ENCODE measurements at places on chromosomes 3 and 15.

GRCh38 chr3:24802614-24803013, 308.0 kb upstream of the THRB start:
- no peak for DNase-seq

DNA sequence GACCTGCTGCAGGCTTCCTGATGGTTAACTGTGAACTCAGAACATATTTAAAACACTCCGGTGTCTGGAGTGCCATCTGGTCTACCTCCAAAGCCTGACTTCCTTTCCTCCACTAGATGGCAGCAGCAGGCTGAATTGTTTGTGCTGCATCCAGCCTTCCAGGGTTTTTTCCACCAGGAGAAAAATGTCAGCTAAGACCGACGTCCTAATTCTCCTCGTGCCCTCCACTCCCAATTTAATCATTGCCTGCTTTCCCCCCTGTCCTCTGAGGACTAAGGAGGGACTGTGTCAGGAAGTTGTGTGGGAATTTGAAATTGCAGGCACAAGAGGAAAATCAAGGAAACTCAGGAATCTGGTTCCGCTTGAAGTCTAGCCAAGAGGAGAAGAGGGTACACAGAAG, 165.2 kb upstream of the UMPS start:
- peak; percentile 62 for DNase-seq

DNA sequence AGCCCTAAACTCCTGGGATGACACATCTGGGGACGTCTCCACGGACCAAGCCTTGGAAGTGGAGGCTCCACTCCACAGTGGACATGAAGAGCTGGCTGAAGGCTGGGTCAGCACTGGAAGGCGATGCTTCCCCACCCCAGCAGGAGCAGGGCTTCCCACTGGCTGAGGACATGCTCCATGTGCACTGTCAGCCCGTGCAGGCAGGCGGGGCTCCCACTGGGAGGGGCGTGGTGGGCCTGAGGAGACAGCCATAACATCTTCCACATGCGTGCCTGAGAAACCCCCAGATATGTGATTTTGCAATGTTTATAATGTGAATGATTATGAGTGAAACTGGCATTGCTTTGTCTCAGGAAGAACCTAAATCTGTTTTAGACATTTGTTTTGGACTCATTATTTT, 231.3 kb downstream of the KLF13 start:
- DNase-seq: no peak

- DNase-seq: no peak
Observed at GRCh38 chr3:167723025-167723512, 11.6 kb downstream of the PDCD10 start.

- DNase-seq: peak; percentile 11
Observed at GRCh38 chr15:65286069-65286703, 497 bp downstream of the PARP16 start.

- DNase-seq: no peak
Observed at GRCh38 chr15:56929933-56930332, 11.5 kb downstream of the TCF12 start.

DNA sequence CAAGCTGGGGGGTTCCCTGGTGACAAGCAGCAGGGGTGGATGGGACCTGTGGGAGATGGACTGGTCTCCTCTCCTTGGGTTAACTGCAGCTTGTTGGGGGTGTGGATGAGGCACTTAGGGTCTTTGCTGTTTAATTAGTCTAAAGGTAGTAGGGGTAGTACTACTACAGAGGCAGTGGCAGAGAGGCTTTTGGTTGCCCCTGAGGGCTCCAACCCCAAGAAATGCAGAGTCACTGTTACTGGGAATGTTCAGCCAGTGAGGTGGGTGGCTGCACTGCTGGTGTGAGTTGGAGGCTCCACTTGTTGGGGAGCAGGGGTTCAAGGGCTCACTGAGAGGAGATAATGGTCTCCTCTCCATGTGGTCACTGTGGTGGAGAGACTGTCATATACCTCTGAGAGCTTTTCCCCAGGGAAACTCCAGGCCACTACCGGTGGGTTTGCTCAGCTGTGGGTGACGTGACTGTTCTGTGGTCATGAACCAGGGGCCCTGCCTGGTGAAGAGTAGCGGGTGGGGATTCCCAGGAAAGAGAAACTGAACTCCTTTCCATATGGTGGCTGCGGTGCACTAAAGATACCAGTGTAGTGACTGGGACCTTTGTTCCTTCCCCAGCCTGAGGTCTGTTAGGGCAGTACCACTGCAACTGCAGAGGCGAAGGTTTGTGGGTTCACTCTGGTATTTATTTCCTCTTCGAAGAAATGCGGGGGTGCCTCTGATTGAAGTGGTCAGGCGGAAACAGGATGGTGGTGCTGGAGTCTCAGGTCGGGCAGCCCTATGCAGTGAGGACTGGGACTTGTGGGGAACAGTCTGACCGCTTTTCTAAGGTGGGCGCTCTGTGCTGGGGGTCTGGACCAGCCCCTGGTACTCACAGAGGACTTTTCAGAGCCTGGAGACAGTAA, 68.9 kb upstream of the TNFSF10 start:
- peak; percentile 90 for DNase-seq

GRCh38 chr15:86629409-86630356, 550.0 kb downstream of the AGBL1 start:
- no peak for DNase-seq

GRCh38 chr3:11379824-11380701, 107.9 kb downstream of the ATG7 start:
- DNase-seq: no peak

DNA sequence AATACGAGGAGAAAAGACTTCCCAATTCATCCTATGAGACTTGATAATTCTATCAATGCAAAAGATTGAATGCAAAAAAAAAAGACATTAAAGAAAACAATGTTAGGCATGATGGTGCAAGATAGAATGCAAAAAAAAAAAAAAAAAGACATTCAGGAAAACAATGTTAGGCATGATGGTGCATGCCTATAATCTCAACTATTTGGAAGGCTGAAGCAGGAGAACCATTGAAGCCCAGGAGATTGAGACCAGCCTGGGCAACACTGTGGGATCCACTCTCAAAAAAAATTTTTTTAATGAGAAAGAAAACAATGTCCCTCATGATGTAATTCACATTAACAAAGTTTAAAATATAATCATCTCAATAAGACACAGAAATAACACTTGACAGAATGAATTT, 75.9 kb downstream of the MYO9A start:
- DNase-seq: no peak

GRCh38 chr15:74824976-74825375, 1.5 kb upstream of the CPLX3 start:
- DNase-seq: no peak

- no peak for DNase-seq
Observed at GRCh38 chr3:55742022-55742831, 255.1 kb upstream of the WNT5A start.

- DNase-seq: no peak
Observed at GRCh38 chr15:101064795-101065569, 145.8 kb downstream of the LRRK1 start.

DNA sequence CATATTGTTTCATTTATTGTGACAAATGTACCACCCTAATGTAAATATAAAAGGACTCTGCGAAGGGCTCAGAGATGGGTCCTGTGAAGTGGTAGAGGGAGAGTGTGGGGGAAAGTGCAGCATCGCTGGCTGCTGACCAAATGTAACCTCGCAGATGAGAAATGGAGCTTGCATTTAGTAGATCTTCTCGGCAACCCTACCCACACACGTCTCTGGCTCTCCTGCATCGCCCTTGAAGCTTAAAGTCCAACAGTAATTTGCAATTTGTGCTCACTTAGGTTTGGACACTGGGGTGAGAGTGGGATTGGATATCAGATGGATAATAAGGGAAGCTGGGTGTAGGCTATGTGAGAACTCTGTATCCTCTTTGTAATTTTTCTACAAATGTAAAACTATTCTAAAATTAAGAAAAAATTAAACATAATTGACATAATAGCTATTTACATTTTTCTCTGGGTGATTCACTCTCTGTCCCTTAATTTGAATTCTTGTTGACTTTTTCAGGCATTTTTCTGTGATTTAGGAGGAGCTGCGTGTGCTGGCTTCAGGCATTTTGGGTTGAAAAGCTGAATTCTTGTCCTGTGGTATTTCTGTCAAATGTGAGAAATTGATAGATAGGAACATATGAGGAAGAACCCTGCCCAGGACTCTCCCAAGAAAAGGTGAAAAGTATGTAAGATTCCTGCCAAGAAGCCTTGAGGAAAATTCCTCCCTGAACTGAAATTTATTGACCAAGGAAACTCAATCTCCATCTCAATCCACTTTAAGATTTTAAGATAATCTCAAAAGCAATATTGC, 524.7 kb upstream of the MCTP2 start:
- DNase-seq: no peak

- DNase-seq: no peak
Observed at GRCh38 chr3:173396191-173397041, 1.1 kb upstream of the NLGN1 start.

- DNase-seq: no peak
Observed at GRCh38 chr3:192869131-192870031, 48.3 kb downstream of the MB21D2 start.

- no peak for DNase-seq
Observed at GRCh38 chr3:23637339-23637738, 168.4 kb upstream of the UBE2E1 start.

DNA sequence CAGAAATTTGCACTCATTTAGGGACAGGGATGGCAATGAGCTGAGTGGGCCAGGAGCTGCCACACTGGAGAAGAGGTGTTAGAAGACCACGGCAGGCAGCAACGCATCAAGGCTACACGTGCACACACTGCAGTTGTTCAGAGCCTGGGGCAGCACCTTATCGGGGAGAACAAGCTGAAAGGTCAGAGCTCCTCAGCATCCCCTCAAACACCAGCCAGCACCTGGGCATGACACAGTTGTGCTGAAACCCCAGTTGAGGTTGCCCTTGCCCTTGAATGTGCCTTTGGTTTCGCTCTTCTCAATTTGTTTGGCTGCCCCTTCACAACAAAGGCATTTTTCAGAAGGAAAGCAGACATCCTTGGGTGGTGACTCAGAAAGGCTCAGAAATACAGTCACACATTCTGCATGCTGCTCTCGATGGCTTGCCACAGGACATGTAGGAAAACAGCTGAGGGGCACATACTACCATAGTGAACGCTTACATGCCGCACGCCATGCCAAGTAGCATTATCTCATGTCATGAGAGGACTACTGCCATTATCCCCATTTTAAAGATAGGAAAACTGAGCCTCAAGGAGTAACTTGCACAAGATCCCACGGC, 57.6 kb downstream of the ST8SIA2 start:
- no peak for DNase-seq

DNA sequence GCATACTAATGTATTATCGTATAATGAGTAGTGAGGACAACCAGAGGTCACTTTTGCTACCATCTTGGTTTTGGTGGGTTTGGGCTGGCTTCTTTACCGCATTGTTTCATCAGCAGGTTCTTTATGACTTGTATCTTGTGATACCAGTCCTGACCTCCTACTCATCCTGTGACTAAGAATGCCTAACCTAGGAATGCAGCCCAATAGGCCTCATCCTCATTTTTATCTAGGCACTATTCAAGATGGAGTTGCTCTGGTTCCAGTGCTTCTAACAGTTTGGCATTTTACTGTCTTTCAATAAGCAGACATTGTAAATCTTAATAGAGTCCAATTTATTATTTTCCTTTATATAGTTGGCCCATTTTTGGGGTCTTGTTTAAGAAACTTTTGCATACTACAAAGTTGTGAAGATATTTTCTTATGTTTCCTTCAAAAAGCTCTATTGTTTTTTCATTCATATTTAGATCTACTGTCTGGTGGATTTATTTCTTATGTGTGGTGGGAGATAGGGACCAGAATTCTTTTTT, 60.8 kb upstream of the RNU6-1 start:
- DNase-seq: no peak

GRCh38 chr15:77022646-77023575, 28.0 kb downstream of the PSTPIP1 start:
- DNase-seq: no peak

GRCh38 chr3:171565481-171566058, 105.4 kb upstream of the TNIK start:
- DNase-seq: no peak

- DNase-seq: no peak
Observed at GRCh38 chr3:172640751-172641150, 70.1 kb downstream of the NCEH1 start.

DNA sequence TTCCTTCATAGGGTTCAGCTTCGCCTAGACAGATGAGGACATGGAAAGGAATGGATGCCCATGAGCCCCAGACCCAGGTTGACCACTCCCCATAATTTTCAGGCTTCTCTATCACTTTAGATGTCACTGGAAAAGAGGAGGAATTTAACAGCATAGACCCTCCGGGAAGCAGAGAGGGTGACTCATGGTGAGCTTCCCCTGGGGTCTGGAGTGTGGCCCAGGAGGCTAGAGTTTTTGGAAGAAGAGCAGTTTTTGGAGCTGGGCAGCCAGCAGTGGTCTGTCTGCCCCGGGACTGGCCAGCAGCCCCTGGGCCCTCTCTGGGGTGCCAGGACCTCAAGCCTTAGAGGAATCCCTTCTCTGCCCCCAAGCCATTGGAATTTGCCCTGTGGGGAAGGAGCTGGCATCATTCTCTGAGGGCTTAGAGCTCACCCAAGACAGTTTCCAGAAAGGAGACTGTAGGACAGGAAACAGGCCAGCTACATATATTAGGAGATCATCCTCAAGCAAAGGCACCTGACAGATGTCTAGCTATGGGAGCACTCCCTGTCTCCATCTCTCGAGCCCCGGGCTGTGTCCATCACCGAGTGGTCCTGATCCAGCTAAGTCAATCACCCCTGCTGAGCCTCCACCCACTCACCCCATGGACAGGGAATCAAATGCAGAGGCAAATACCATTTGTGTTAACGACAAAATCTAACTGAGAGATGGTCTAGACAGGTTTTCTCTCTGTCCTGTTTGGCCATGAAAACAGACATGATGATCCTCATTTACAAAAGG, 67.3 kb downstream of the MEGF11 start:
- no peak for DNase-seq

- DNase-seq: peak; percentile 98
Observed at GRCh38 chr15:81323944-81324881, at the start of gene STARD5. Gene STARD5 (minus strand): TSS chr15:81324141. CDS start chr15:81324099, 42 bp downstream.

DNA sequence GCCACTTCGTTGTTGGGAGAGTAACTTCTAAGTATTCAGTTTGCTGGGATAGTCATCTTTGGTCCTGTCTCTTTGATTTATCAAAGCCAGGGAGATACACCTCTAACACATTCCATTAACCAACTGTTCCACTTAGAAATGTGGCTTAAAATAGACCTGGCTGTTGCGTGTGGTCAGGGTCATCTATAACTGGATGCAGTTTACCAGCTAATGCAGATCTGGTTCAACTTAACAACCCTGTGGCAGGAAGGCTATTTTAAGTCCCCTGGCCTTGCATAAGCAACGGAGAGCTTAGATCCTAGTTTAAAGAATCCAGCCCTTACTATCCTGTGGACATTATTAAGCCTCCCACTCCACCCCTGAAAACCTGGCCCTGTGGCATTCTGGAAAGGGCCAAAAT, 28.1 kb upstream of the CAPN3 start:
- no peak for DNase-seq

- DNase-seq: no peak
Observed at GRCh38 chr3:197533927-197534725, 21.6 kb downstream of the BDH1 start.

- no peak for DNase-seq
Observed at GRCh38 chr15:65333148-65333820, 28.8 kb downstream of the RNU5B-1 start.
